ENCODE measurements at places on chromosomes 2 and 18.

DNA sequence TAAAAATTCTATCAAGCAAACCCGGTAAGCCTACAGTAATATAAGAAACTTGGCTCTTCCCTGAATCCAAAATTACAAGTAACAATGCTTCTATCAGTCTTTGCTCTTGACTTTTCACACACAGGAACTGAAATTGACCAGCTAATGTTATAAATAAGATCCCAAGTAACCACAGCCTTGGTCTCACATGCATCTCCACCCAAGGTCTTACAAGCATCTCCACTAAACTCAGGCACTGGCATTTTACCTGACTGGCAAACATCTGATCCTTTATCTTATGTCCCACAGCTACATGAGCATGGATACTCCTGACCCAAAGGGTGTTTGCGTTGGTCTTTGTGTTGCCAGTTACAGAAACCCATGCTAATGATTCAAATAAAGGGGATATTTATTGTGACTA, 302.3 kb upstream of the EPHA4 start:
- no peak for DNase-seq

GRCh38 chr2:10226038-10226724, 76.5 kb upstream of the HPCAL1 start:
- DNase-seq, result no peak

DNA sequence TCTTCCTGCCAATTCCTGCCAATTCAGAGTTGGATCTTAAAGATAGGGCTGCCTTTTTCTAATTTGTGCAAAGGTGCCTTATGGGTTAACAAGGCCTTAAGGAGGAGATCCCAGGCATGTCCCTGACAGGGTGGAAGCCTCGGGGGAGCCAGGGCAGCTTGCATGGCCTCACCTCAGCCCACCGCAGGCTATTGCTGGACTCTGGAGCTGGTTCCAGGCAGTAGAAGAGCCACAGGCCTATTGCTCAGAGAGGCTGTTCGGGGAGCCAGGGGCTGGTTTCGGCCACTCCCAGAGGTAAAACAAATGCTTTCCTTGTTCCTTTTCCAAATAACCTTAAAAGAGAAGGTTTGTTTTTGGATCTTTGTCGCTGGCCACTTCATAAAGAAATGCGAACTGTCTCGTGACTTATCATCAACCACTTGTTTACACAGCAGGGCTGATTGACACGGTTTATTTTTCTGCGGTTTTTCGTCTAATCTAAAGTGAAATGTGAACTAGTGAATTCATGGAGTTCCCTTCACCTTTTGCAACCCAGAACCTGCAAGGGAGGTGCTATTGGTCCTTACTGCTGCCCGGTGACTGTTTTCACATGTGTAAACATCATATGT, 108.6 kb downstream of the APOB start:
- no peak for DNase-seq

GRCh38 chr2:76613330-76613729, 902.6 kb upstream of the GCFC2 start:
- DNase-seq, result no peak

DNA sequence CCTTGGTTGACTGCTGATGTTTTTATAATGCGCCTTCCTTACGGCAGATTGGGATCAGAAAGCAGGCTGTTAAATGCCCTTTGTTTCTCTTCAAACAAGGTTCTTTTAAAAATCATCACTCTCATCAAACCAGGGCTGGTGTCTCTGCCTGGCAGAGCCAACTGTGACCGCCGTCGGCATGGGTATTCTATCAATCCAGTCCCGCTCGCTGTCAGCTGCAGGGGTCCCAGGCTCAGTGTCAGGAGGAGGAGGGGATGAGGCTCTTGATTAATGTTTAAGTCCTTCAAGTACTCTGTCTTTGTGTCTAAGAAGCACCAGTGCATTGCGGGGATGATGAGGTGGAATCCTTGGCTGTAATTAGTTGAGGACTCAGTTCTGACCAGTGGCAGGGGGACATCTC, 348.1 kb downstream of the RNF144A start:
- no peak for DNase-seq

DNA sequence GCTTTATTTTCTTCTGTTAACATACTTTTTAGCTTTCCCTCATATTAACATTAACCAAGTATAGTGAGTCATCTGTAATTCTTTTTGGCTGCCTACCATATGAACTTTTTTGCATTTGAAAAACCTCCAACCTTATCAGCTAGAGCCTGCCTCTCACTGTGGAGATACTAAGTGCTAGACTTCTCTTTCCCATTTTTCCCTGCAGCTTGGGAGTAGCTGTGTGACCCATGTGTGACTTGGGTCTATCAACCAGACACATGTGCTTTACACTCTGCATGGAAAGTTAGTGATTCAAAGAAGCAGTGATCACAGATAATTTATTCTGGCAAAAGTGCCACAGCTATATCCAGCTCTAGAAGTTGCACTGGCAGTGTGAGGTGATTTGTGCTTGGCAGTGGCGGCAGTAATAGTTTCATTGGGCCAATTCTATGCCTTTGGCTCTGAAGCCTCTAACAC, 36.3 kb downstream of the PREPL start:
- DNase-seq, result no peak

DNA sequence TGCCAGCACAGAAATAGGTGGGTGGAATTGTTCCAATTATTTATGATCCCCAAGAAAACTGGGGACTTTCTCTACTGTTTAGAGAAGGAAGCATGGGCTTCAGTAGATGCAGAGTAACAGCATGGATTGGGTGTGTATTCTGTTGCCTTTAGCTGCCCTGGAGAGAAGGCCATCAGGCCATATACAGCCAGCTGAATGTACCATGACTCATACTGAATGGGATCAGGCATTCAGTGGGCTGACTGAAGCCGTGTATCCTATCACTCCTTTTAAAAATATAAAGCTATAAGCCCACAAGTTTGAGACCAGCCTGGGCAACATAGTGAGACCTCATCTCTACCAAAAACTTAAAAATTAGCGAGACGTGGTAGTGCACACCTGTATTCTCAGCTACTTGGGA, 16.7 kb upstream of the PLEKHM3 start:
- no peak for DNase-seq

- DNase-seq, result no peak
Measured at GRCh38 chr2:173196080-173196479, 120.4 kb downstream of the MAP3K20 start.

DNA sequence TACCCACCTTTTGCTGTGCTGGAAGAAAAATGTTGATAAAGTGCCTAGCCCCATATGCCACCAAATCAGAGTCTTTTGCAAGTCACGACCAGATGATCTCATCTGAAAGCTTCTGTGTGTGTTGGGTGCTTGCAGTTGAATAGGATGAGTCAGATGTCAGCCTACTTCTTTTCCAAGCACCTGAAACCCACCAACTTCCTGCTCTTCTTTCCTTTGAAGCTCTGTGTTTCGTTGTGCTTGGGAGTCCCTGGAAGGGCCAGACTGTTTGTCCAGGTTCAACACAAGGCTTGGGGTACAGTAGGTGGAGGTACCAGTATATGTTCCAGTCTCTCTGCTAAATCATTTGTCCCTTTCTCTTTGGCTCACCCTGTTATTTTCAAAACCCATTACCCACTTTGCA, 36.8 kb upstream of the LCLAT1 start:
- DNase-seq, result no peak

DNA sequence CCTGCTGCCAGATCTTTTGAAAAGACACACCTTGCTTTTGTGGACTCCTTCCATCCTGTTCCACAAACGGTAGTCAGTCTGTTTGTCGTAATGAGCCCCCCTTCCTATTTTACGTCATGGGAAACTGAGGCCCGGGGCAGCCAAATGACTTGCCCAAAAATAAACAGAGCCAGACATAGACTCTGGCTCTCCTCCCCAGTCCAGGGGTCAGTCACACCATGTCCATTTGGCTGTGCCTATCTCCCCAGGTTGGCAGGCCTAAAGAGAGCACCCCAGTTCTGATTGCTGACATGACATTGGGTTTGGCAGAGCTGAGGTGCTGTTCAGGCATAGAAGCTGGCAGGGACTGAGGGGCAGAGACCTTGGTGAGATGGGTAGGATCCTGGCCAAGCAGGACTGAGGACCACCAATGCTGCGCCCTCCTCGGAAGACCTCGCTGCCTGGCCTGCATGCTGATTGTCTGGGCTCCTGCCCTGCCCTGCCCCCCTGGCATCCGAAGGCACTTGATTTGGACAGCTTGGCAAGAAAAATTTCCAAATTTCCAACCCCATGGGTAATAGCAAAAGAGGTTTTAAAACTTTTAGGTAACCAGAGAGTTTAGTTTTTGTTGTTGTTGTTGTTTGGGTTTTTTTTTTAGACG, 335.4 kb downstream of the DYSF start:
- DNase-seq, result no peak

GRCh38 chr2:207330912-207331311, 165.2 kb upstream of the KLF7 start:
- no peak for DNase-seq

DNA sequence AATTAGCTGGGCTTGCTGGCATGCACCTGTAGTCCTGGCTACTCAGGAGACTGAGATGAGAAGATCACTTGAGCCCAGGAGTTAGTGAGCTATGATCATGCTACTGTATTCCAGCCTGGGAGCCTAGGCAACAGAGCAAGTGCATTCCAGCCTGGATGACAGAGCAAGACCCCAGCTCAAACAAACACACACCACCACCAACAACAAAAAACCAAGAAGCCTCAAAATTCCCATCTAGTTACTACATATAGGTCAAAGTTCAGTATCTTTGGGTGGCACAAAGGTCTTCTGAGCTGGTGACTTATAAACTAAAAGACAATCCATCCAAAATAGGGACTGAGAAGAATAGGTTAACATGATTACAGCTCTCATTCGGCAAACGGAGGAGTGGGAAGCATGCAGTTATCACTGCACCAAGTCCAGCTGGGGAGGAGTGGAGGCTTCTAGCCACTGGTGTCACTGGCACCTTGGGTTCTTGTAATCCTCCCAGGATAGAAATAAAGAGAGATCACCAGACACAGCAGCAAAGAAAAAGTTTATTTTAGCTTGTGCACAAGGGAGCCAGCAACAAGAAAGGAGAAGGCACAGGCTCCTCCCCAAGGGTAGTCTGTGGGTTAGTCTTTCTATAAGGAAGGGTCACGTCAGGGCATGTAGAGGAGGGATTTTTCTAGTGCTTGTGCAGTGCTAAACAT, 57.4 kb downstream of the SH2D6 start:
- no peak for DNase-seq

- DNase-seq, result no peak
Measured at GRCh38 chr2:157443795-157444640, at the start of gene CYTIP. Gene CYTIP (minus strand): TSS chr2:157444089. CDS start chr2:157444020, 69 bp downstream.

- DNase-seq, result no peak
Measured at GRCh38 chr18:76495006-76495370, at the start of gene ZNF516. Gene ZNF516 (minus strand): TSS chr18:76495242. CDS start chr18:76443054, 52,188 bp downstream.

DNA sequence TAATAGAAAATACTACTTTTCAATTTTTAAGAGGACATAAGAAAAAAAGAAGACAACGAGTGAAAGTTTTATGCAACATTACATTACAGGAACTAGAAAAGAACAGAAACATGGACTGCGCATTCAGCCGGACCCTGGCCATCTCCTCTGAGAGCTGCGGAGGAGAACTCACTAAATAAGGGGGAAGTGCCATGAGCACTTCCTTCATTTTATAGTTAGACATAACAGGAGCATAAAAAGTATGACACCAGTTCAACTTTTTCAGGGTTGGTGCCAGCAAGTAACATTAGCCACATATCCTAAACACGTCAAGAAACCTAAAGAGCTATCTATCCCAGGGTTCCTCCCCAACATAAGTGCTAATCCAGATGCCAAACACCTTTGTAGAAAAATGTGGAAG, 78.0 kb upstream of the SERTAD2 start:
- DNase-seq, result no peak

DNA sequence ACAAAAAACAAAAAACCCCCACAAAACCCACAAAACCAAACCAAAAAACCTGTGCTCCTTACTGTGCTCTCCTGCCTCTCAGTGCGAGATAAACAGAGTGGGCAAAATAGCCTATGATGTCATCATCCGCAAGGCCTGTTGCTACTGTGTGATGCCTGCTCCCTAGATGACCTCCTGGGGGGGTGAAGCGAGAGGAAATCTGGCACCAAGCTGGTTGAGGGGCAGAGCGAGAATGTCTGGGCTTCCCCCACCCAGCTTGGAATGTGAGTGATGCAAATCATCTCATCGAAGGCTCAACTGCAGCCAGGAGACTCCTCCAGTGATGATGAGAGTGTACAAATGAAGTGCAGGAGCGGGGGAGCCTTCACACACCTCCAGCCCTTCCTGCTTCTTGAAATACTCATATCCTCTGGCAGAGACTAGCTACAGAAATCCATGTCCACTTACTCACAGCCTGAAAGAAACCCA, 57.7 kb upstream of the MAP4K3 start:
- no peak for DNase-seq
